ENCODE measurements at places on chromosomes 3 and 15. TPM values are rescaled to one million over a fixed set of nuclear protein-coding genes. Genes with fewer than 3 reads are reported as not detected.

- DNase-seq = peak; percentile 78
These were observed 365.5 kb downstream of the SHQ1 start for GRCh38 chr3:72482589-72483321.

GRCh38 chr15:78396976-78397375 is 41.0 kb upstream of the IREB2 start:
- DNase-seq = peak; percentile 81

Gene PLA2G4F
- not detected for total RNA-seq

DNA sequence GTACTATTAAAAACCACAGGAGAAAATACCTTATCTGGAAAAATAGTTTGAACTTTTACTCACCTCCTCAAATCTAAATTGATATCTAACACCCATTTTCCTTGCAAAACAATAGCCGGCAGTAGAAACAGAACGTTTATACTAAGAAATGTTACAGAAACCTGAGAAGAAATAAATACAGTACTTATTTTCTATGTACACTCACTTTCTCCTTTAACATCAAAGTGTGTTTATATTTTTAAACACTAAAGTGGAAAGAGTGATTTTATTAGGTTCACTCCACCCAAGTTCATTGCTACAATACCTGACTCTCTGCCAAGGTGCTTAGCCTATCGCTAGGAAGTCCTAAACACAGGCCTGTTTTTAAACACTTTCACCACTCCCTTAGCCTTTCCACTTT is 87.8 kb upstream of the TJP1 start:
- DNase-seq = no peak

- no peak for DNase-seq
These were observed 126.4 kb downstream of the OXSM start for GRCh38 chr3:25916321-25916720.

Gene P2RY14
- total RNA-seq = 8.9 TPM

DNA sequence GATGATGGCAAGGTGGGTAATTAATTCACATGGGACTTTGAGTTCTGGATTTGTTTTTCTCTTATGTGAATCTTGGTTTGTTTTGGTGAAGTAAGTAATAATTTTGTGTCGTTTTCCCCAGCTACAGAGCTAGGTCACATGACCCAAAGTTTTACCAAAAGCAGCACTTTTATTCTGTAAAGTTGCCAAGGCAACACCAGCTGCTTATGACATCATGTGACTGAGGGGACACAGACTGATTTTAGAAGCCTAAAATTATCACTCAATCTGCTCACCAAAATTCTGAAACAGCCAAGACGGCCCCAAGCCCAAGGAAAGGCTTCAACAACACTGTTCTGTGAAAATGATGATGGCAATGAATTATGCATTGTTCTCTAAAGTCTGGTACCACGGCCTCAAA is 63.9 kb downstream of the MEX3B start:
- DNase-seq = no peak

GRCh38 chr15:61011576-61012336 is 217.3 kb downstream of the RORA start:
- DNase-seq = no peak

- DNase-seq = no peak
These were observed 5.3 kb downstream of the ZNF620 start for GRCh38 chr3:40511031-40511718.

Gene FETUB
- total RNA-seq = not detected

Gene BTBD1
- total RNA-seq = 51.4 TPM

Gene QTRT2
- 21.4 TPM for total RNA-seq

- DNase-seq = no peak
These were observed 61.0 kb upstream of the CHRM5 start for GRCh38 chr15:33907326-33907725.

GRCh38 chr3:57646723-57647122 is 46.2 kb downstream of the DENND6A start:
- no peak for DNase-seq

- DNase-seq = no peak
These were observed 7.4 kb downstream of the TRANK1 start for GRCh38 chr3:36937492-36937891.

DNA sequence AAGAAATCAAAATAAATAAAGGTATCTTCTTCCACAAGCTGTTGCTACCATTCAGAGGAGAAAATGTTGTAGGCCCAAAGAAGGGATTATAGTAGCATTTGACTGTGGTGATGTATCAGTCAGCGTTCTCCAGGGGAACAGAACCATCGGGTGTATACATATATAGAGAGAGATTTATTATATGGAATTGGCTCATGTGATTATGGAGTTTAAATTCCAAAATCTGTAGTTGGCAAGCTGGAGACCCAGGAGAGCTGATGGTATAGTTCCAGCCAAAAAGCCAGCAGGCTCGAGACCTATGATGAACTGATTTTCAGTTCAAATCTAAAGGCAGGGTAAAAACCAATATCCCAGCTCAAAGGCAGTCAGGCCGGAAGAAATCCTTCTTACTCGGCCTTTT is 7.4 kb upstream of the SPG21 start:
- DNase-seq = no peak

Gene OR4F6
- not detected for total RNA-seq

Gene GP5
- 0.09 TPM for total RNA-seq

GRCh38 chr15:31461911-31462480 is 135.4 kb downstream of the KLF13 start:
- peak; percentile 26 for DNase-seq

Gene FRMD5
- total RNA-seq = 6.7 TPM

DNA sequence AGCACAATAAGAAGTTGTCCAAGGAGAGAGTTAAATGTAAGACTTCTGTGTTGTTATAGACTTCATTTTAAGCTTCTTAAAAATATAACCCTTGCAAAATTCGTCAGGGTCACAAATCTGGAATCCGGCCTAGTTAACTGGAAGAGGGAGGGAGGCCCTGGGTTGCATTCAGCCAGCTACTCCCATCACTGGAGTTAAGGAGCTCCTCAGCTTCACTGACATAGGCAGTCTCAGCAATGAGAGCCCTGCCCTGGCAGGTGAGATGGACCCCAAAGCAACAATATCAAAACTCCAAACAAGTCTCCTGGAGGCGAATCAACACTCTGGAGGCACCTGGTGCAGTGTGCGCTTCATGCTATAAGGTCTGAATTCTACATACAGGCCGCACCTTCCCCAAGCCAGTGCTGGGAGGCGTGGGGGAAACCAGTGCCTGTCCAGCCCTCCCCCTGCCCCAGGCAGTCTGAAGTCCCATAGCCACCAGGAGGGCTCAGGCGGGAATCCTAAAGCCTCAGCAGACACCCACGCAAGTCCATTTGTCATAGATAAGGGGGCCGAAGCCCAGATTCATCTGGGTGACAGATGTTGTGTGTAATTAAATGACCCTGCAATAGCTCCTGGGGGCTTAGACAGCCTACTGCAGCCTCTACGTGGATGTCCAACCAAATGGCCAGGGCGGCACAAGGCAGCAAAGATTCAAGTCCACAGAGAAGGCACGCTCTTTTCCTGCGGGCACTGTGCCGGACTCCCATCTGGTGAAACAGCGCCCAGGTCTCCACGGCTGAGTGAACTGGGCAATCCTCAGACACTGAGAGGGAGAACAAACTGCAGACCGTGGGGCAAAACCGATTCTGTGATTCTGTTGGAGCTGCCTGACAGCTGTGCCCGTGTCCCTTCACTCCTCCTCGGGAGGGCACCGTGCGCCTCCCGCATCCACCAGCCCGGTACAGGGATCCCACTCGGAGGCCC is 64.9 kb downstream of the ATP10A start:
- no peak for DNase-seq

GRCh38 chr3:29245441-29245840 is 35.4 kb upstream of the RBMS3 start:
- DNase-seq = no peak

GRCh38 chr3:26106228-26106627 is 316.3 kb downstream of the OXSM start:
- DNase-seq = no peak

Gene ADAMTS7
- 16.6 TPM for total RNA-seq

- no peak for DNase-seq
These were observed 83.8 kb downstream of the FAM174B start for GRCh38 chr15:92571824-92572223.

Gene ZIC4
- 0.62 TPM for total RNA-seq

- peak; percentile 27 for DNase-seq
These were observed 36.6 kb downstream of the AMOTL2 start for GRCh38 chr3:134337511-134338200.

DNA sequence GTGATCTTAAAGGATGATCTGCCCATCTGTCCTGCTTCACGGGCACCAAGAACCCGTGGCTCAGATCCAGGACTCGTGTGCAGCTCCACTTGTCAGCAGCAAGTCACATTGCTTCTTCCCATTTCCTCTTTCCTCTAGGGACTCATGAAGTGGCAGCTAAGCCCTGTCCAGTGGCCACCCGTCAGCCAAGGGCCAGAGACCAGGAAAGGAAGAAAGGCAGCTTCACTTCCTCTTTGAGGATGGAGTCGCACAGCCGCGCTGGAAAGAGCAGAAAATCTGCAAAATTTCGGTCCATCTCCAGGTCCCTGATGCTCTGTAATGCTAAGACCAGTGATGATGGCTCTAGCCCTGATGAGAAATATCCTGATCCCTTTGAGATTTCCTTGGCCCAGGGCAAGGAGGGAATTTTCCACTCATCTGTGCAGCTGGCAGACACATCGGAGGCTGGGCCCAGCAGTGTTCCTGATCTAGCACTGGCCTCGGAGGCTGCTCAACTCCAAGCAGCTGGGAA is 28.5 kb downstream of the IL16 start:
- DNase-seq = peak; percentile 71

GRCh38 chr3:139297588-139298311 is 46.1 kb upstream of the MRPS22 start:
- DNase-seq = no peak

Gene PRR23A
- total RNA-seq = not detected

Gene SKIL
- total RNA-seq = 85.2 TPM

DNA sequence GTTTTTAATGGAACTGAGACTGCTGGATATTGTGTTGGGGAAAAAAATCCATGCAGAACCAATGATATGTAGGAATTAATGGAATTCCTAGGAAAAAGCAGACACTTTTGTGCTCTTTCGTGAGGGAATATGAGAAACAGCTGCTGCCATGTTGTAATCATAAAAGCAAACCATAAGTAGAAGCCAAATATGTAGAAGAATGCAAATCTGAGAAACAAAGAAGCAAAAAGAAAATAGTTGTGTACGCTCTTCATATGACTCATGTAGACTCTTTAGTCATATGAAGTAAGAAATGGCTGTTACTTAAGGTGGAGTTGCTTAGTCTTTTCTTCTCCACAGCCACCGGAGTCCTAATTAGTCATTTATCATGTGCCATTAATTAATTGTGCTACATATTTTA is 298.6 kb upstream of the ZNF717 start:
- no peak for DNase-seq

Gene TOP2B
- 125 TPM for total RNA-seq

- no peak for DNase-seq
These were observed 91.9 kb upstream of the VGLL4 start for GRCh38 chr3:11735638-11736037.

- no peak for DNase-seq
These were observed 17.4 kb downstream of the SH3BP5 start for GRCh38 chr3:15315003-15315402.

Gene ZSCAN29
- total RNA-seq = 24.5 TPM

Gene CEP70
- 41.0 TPM for total RNA-seq

Gene BLM
- 0.85 TPM for total RNA-seq

Gene SLC22A14
- 0.13 TPM for total RNA-seq

- DNase-seq = no peak
These were observed 43.0 kb downstream of the NLGN1 start for GRCh38 chr3:173440514-173440913.

DNA sequence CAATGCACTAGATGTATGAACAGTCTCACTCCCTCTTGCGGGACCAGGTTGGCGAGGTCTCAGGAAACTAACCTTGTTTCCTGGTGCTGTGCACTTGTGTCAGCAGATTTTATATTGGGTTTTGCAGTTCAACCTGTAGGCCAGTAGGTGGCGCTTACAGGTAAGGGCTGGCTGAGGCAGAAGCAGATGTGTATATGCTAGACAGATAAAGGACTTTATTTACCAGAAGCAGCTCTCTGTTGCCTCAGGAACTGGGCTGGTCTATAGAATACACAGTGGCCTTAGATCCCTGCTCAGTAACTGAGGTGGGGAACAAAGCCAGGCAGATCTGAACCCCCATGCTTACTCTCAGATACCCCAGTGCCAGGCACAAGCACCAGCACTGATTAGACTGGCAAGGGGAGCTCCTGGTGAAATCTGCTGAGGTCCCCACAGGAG is 296.8 kb downstream of the DOCK3 start:
- DNase-seq = no peak

Gene SLCO2A1
- total RNA-seq = 34.1 TPM

- DNase-seq = no peak
These were observed 415.7 kb downstream of the PLCL2 start for GRCh38 chr3:17300441-17300840.

Gene SERPINI2
- total RNA-seq = not detected

DNA sequence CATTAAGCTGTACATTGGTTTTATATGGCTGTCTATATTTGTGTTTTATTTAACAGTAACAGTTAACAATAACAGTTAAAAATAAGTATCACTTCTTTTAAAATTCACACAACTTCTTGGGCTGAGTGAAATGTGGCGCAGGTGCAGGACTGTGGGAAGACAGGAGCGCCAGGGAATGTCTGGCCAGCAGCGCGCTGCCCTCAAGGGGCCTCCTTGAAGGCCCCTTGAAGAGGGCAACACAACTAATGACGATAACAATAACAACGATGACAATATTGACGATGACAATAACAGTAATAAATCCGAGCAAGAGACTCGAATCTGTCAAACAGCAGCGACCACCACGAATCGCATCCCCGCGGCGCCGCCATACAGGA is 411 bp upstream of the PPP2R3A start:
- DNase-seq = no peak

Gene PAK6
- 0.31 TPM for total RNA-seq

- DNase-seq = no peak
These were observed 2.8 kb upstream of the OR5K1 start for GRCh38 chr3:98460220-98460619.

DNA sequence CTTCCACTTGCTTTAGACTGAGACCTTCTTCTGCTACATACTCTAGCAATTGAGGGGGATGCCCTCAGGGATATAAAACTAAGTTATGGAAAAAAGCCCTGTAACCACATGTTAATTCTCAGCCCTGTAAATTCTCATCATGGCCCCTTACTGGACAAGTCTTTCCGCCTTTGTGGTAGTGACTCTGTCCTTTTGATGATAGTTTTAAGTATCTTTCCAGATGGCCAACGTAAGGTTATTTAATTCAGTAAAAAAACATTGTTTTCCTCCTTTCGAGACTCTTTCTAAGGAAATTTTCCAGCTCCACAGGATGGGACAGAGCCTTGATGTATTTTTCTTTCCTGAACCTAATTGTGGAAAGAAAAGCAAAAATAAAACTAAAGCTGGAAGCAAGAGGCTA is 25.3 kb upstream of the TM4SF4 start:
- no peak for DNase-seq

Gene PDCD6IP
- total RNA-seq = 252 TPM

Gene FEM1B
- 58.0 TPM for total RNA-seq

- DNase-seq = no peak
These were observed 47.2 kb downstream of the SPTSSB start for GRCh38 chr3:161323926-161324621.

DNA sequence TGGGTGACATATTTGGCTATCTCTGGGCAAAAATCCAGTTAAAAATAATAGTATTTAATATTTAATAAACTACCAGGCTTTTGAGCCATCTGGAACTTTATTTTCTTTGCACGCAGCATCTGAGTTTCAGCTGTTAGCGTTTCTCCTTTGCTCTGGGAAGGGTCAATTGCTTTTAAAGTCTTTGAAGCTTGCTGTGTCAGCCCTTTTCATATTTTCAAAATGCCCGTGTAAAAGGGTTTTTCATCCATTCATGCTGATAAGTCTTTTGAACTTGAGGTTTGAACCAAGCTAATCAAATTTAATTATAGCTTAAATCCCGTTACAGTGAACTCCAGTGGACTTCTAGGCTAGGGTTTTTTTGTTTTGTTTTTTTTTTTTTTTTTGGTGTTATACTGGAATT is 79.1 kb downstream of the SLC25A26 start:
- DNase-seq = no peak

Gene PRRT3
- 1.5 TPM for total RNA-seq

Data from sciatic nerve (tissue), 2 donors.